ENCODE measurements at places on chromosomes 5 and 9.

DNA sequence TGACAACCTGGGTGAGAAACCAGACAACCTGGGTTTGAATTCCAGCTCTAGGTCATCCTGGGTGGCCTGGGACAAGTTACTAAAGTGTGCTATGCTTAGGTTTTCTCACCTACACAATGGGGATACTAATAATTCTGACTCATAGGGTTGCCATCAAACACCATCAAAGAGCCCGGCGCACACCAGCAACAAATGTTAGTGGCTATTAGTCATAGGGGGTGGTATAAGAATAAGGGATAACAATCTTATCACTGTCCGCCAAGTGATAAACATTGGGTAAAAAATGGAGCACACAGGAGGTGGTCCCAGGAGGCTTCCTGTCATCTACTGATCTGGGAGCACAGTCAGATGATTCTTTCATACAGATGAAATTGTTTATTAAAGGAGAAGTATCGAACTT, 61.4 kb upstream of the AFAP1L1 start:
- DNase-seq = peak; percentile 29

DNA sequence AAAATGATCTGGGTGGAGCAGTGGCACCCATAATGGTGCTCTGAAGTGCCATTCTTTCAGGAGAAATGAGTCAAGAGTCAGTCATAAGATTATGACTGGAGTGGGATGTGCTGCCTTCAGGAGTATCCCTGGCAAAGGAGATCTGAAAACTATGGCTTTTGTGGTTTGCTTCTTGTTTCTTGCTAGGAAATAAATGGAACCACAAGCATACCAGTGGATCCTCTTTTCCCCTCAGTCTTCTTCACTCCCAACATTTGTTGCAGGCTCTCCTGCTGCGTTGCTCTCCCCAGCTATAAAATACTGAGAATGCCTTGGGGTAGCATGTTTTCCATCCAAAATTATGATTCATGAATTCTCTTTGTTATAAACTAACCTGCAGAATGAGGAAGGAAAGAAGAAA, 199.1 kb downstream of the NNT start:
- DNase-seq = peak; percentile 35

DNA sequence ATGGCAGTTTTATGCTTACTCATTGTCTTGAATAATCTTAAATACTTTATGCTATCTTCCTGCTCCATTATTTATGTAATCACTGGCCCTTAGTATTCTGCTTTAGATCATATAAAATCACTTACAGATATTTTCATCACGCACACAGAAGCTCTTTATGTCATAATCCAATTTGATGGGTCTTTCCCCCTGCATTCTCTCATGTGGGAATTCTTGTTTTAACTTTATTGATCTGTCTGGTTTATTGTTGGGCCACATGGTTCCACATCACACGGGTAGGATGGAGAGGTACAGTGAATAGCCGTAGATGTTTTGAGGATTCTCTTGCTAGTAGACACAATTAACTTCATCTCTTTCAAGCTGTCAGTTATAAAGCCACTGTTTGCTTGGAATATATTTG, 27.0 kb downstream of the PLPPR1 start:
- DNase-seq = no peak

- DNase-seq = no peak
Observed at GRCh38 chr5:170286386-170286925, 11.1 kb downstream of the LCP2 start.

All from AG08396 (cell line).